NCI-H1930 (cell line): ENCODE measurements at places on chromosomes 3 and 15.

- DNase-seq, result no peak
Observed at GRCh38 chr15:95659656-95660055, 670.8 kb upstream of the NR2F2 start.

DNA sequence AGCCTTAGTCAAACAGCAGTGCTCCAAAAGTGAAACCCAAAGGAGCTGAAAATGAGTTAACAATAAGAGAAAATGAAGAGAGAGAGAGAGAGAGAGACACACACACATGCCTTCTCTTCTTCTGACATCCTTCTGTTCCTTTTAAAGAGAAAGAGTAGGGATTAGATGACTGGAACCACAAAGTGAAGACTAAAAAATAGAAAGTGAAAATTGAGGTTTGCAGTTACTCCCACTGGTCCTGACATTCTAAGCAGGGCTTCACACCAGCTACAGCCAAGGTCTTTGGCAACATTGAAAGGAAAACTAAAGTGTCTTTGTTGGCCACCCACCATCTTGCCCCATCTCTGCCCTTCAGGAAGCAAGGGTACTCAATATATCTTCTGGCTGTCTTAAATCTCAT, 59.2 kb downstream of the USP50 start:
- DNase-seq, result no peak

DNA sequence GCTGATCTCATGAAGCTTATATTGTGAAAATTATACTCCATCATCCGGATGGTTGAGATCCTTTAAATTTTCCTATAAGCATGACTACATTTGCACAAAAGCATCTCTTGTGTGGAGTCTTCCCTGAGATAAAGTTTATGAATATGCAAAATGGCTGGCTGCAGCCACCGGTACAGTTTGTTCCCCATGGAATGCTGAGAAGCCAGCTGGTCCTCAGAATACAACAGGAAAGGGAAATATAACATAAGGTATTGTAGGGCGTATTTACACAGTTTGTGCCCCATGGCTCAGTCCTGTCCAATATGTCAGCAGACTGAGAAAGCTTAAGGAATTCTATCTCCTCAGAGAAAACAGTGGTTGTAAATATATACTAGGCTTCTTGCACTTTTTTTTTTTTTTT, 468.6 kb downstream of the CNTN6 start:
- DNase-seq, result no peak

DNA sequence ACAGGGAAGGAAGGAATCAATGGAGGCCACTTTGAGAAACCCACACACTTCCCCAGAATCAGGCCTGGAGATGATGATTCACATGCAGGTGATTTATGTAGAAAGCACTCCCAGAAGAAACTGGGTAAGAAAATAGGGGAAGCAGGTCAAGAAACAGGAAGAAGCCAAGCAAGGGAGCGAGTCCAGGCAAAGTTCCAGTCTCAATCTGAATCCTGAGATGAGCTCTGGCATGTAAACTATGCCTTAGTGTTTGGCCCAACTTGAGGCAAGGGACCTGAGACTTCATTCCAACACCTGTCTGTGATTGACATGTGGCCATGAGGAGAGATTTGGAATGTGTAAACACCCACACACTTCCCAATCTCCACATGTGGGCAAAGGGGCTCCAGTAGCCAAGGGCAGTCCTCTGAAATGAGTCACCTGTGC, 61.6 kb upstream of the CTNNB1 start:
- no peak for DNase-seq
